Cardiac muscle cell (in vitro differentiated cells and primary cell): ENCODE measurements at places on chromosomes 3 and 15.

- no peaks in the 10 kb centered on the region for H3K4me1 ChIP-seq
- H3K4me3 ChIP-seq, result no peak overlapping the region
- no peaks in the 10 kb centered on the region for H3K27me3 ChIP-seq
- H3K36me3 ChIP-seq, result no peaks in the 10 kb centered on the region
These were observed 29.9 kb upstream of the IQCF6 start for GRCh38 chr3:51808934-51809333.

- no peaks in the 10 kb centered on the region for H3K4me1 ChIP-seq
- no peak for DNase-seq
- no peaks in the 10 kb centered on the region for H3K36me3 ChIP-seq
- no peak overlapping the region for H3K4me3 ChIP-seq
- H3K27ac ChIP-seq, result no peak overlapping the region
These were observed 155.8 kb downstream of the TLE3 start for GRCh38 chr15:69941706-69942495.

DNA sequence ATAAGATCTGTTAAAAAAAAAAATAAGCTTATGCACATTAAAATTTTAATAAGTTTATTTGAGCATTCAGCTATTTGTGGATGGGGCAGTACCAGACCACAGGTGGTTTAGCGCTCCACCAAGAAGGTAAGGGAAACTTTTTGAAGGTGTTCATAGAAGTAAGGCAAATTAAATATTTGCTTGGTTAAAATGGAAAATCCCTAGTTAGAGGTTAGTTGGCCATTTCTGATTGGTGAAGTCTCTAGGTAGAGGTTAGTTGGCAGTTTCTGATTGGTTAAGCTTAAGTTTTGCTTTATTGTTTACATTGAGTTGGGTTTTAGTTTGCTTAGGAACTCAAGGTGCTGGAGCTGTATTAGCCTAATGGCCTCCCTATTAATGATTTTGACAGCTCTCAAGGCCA lies 30.7 kb downstream of the SCN11A start:
- H3K36me3 ChIP-seq, result no peaks in the 10 kb centered on the region
- DNase-seq, result no peak
- no peak overlapping the region for H3K27ac ChIP-seq
- no peak overlapping the region for H3K4me3 ChIP-seq
- H3K4me1 ChIP-seq, result no peaks in the 10 kb centered on the region

DNA sequence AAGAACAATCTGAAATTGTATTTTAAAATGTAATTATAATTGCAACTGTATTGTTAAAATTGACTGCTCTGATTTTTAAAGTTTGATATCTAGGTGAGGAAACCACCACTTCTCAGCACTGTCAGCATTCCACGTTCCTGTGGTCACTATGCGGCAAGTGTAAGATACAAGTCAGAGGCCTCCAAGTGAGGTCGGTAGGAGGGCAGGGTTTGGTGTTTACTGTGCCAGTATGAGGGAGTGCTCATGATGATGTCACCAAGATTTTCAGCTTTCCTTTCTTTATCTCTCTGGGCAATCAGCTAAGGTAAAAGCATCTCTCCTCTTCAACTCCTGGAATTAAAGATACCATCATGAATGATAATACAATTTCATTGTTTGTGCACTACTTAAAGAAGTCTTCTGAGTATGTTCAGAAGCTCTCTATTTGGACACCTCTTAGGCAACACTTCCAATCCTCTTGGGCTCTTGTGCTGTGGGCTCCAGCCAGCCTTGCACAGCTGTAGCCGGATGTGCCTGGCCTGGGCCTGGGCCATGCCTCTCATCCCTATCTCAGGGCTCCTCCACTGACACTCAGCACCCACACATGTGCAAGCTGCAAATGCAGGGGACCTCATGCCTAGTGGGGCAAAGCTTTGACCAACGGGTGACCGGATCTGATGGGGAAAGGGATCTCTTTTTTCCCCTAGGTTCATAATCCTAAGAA lies 42.9 kb downstream of the CCR3 start:
- DNase-seq, result no peak
- no peaks in the 10 kb centered on the region for H3K36me3 ChIP-seq
- H3K27me3 ChIP-seq, result no peaks in the 10 kb centered on the region
- H3K4me3 ChIP-seq, result no peak overlapping the region

DNA sequence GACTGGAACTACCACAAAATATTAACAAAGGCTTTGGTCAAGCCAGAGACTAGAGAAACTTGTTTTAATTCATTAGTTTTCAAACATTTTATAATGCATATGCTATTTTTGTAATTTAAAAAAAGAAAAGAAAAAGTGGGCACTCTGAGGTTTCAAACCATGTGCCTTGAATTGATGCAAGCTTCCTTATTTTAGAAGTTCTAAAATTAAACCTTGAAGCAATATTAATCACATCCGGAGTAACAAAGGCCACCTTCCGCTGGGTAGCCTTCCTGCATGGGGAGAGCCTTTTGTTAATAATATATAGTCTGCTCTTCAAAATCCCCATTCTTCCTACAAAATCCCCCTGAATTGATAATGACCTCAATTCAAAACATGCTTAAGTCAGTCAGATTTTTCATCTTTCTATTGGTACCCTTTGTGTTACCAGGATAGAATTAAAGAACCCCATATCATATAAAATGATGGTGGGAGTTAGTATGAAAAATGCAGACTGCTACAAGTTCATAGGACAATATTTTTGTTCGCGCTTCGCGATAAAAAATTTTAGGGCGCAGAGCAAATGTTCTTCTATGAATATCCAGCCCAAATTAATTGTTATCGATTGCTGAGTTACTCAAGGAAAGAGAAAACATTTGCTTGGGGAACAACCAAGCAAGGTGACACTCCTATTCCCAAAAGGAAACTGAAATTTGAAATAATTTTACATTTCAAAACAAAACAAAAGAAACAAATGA lies 30.6 kb downstream of the LDHAL6B start:
- H3K4me3 ChIP-seq, result no peak overlapping the region
- no peak for DNase-seq
- H3K36me3 ChIP-seq, result no peaks in the 10 kb centered on the region
- no peaks in the 10 kb centered on the region for H3K4me1 ChIP-seq
- no peaks in the 10 kb centered on the region for H3K27me3 ChIP-seq

GRCh38 chr3:167874671-167875372 lies 139.3 kb downstream of the SERPINI1 start:
- no peaks in the 10 kb centered on the region for H3K4me1 ChIP-seq
- no peaks in the 10 kb centered on the region for H3K27me3 ChIP-seq
